ENCODE measurements at places on chromosomes 6 and 20. TPM values are rescaled to one million over a fixed set of nuclear protein-coding genes. Genes with fewer than 3 reads are reported as not detected.

SLC17A3 gene
- total RNA-seq, result not detected

PAX1 gene
- total RNA-seq, result not detected

OLIG3 gene
- total RNA-seq, result 0.14 TPM

NR2E1 gene
- not detected for total RNA-seq

LY6G6C gene
- 1.2 TPM for total RNA-seq

C6orf58 gene
- 0.82 TPM for total RNA-seq

LPA gene
- 0.43 TPM for total RNA-seq

MROH8 gene
- total RNA-seq, result 7.6 TPM

ID4 gene
- total RNA-seq, result 106 TPM

MKKS gene
- total RNA-seq, result 21.1 TPM

CMTR1 gene
- 51.0 TPM for total RNA-seq

FAM209B gene
- 0.55 TPM for total RNA-seq

CST2 gene
- total RNA-seq, result not detected

SUPT3H gene
- 17.0 TPM for total RNA-seq

DAAM2 gene
- 17.6 TPM for total RNA-seq

OVOL2 gene
- not detected for total RNA-seq

KHDC1L gene
- total RNA-seq, result not detected

E2F1 gene
- 94.9 TPM for total RNA-seq

PGC gene
- not detected for total RNA-seq
